Right ventricle myocardium superior (tissue), 1 donor: ENCODE measurements at places on chromosomes 4 and X. TPM values are rescaled to one million over a fixed set of nuclear protein-coding genes. Genes with fewer than 3 reads are reported as not detected.

ZNF182 gene
- total RNA-seq, result 3.1 TPM

FNIP2 gene
- 46.2 TPM for total RNA-seq

- no peak for DNase-seq
These were observed 69.9 kb upstream of the ELOVL6 start for GRCh38 chr4:110268352-110268751.

DNA sequence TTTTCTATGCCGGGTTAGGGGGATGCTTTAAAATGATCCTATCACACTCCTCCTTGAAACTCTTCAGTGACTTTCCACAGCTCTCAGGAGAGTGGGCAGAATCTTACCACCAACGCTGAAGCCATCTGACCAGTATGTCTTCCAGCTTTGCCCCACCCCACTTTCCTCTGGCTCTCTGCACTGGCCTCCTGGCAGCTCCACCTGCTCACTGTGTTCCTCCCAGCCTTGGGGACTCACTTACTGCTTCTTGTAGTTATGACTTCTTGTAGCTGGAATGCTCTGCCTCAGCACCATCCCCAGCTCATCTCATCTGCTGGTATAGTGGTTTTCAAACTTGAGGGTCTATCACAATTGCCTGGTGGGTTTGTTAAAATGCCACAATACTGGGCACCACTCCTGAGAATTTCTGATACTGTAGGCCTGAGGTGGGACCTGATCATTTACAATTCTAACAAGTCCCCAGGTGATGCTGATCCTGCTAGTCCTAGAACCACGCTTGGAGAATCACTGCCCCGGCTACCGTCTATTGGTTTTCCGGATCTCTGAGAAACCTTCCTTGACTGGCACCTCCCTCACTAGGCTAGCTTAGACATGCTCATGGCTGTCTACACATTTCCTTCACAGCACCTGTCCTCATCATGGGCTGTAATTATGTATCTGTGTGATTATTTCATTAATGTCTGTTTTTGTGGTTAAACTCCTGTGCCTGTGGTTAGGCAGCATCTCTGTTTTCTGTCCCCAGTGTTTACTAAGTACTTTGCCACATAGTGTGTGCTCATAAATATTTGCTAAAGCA is 152.2 kb downstream of the MGST2 start:
- DNase-seq, result no peak

GRCh38 chr4:152536545-152537182 is 772 bp upstream of the FBXW7 start:
- no peak for DNase-seq

NLGN4X gene
- 3.0 TPM for total RNA-seq

GRCh38 chr4:163448540-163449203 is 24.9 kb downstream of the TKTL2 start:
- no peak for DNase-seq

GRCh38 chrX:40105835-40106675 is 8.3 kb upstream of the BCOR start:
- DNase-seq, result peak; percentile 85
